ENCODE measurements at places on chromosomes 3 and 15.

DNA sequence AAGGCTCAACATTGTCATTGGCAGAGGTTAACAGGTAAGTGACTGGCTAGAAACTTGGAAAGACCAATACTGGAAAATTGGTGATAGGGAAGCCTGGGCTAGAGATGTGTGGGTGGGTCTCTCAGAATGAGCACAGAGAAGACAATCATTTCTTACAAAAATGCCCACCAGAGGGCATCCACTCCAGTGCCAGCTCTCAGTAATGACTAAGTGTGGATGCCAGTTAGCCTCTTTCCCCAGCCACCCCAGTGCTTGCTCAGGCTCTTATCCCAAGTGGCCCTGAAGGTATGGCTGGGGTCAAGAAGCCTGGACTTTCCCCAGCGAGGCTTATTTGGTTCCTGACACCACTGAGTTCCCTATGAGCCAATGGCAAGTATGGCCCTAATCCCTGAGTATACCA lies 115.9 kb upstream of the ST8SIA2 start:
- DNase-seq = no peak

- no peak for DNase-seq
Measured at GRCh38 chr3:57518276-57518915, 25.7 kb downstream of the DNAH12 start.

DNA sequence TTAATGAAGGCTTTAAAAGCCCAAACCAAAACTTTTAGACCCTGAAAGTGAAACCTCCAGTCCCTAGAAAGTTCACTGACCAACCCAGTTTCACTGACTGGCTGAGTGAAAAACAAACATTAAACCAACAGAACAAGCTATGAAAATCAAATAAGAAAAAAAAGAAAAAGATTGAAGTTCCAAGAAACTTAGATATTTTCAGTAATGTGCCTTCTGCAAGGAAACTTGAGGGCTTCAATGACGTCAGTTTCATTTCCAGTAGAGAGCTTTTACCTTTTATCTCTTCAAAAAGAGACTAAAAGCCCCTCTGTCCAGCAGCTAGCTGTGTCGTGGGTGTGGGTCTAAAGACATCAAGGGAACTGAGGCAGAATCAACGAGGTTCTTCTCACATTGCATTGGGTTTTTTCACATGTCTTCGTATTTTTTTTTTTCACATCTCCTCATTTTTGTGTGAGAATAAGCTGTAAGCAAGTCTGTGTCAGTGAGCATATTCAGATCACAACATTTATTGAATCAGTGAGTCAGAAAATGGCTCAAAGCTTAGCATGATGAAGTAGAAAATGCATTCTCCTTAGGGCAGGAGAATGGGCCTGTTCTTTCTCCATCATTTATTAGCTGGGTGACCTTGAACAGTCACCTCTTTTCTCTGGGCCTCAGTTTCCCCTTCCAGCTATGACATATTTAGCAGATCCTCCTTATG lies 54.8 kb upstream of the BCL6 start:
- no peak for DNase-seq

DNA sequence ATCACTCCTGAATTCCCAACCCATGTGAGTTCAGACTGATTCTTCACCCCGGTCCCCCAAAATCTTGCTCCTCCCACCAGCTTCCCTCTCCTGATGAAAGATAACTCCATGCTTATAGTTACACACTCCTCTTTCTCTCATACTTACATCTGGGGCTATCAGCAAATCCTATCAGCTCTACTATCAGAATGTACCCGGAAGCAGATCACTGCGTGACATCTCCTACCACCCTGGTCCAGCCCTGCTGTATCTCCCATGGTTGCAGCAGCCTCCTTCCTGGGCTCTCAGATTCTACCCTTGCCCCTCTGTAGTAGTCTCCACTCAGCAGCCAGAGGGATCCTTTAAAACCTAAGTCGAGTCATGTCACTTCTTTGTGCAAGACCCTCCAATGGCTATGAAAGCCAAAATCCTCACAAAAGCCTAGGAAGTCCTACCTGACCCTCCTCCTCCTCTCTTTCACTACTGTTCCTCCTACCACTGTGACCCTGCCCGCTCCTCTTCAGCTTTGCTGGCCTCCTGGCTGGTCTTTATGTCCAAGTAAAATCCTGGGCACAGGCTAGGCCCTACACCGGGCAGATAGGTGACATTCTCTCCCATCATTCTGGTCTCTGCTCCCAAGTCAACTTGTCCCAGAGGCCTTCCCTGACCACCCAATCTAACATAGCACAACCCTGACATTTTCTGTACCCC lies 16.2 kb downstream of the XIRP1 start:
- no peak for DNase-seq

DNA sequence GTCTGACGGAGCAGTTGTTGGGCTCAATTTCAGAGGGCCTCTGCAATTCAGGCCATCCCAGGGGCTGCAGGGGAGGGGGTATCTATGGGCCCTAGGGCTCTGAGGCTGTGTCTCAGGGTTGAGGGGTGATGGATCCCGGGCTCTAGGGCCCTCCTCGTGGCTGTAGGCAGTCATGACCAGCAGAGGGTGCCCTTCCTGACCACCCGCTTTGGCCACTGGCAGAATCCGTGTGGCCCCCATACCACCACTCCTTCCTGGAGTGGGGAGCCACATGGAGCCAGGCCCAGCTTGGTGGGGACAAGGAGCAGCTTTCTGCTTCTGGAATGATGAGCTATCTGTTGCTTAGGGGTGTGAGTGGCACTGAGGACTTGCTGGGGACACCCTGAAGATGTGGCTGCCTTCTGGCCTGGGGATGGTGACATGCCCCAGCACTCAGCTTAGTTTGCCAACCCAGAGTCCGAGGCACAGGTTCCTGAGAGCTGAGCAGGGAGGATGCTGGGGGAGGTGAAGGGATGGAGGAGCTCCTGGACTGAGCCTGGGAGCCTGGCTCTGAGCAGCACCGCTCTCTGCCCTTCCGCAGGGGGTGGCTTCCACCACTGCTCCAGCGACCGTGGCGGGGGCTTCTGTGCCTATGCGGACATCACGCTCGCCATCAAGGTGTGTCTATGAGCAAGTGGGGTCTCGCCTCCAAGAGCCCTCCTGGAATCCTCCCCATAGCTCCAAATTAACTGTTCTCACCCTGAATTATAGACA lies 20.2 kb downstream of the HDAC11 start:
- DNase-seq = peak; percentile 52

Data from glutamatergic neuron (in vitro differentiated cells).